ENCODE measurements at places on chromosomes 4 and X.

- no peaks in the 10 kb centered on the region for H3K36me3 ChIP-seq
- H3K27me3 ChIP-seq = no peaks in the 10 kb centered on the region
- no peak for DNase-seq
- no peak overlapping the region for H3K4me3 ChIP-seq
- no peaks in the 10 kb centered on the region for H3K4me1 ChIP-seq
These were observed 357.2 kb upstream of the GATB start for GRCh38 chr4:152117933-152118507.

DNA sequence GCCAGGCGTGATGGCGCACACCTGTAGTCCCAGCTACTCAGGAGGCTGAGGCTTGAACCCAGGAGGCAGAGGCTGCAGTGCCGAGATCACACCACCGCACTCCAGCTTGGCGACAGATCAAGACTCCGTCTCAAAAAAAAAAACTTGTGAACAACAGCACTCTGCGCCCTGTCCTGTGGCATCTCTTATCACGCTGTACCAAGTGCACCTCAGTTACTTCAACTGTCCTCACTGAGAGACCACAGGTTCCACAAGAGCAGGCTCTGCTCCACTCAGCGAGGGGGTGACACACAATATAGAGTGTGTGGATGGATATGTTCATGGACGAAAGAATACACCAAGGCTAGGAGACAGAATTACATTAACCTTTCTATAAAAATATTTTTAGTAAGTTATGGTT, 49.3 kb downstream of the ADGRA3 start:
- H3K27me3 ChIP-seq = no peaks in the 10 kb centered on the region
- no peaks in the 10 kb centered on the region for H3K36me3 ChIP-seq
- no peak for DNase-seq
- peaks cover 13% of the 10 kb centered on the region for H3K4me1 ChIP-seq

- H3K4me1 ChIP-seq = no peaks in the 10 kb centered on the region
- no peaks in the 10 kb centered on the region for H3K36me3 ChIP-seq
- H3K27ac ChIP-seq = no peak overlapping the region
These were observed 83.2 kb upstream of the SCML1 start for GRCh38 chrX:17654116-17654515.

DNA sequence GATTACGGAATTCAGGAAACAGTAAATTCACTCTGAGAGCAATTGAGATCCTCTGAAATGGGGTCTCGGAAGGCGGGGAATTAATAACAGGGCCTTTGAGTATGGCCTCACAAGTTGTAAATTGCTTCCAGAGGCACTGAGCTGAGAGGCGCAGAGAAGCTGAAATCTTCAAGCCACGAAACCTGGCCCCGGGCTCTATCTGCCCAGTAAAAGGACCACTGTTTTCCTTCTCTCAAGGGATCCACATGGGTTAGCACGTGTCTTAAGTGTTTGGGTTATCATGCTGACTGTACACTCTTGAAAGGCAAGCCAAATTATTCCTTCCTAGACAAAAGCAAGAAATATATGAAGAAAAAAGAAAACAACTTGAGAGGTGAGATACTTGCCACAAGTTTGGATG, 1012.9 kb upstream of the FTHL17 start:
- DNase-seq = no peak
- H3K27me3 ChIP-seq = no peaks in the 10 kb centered on the region
- no peak overlapping the region for H3K4me3 ChIP-seq
- H3K4me1 ChIP-seq = no peaks in the 10 kb centered on the region

DNA sequence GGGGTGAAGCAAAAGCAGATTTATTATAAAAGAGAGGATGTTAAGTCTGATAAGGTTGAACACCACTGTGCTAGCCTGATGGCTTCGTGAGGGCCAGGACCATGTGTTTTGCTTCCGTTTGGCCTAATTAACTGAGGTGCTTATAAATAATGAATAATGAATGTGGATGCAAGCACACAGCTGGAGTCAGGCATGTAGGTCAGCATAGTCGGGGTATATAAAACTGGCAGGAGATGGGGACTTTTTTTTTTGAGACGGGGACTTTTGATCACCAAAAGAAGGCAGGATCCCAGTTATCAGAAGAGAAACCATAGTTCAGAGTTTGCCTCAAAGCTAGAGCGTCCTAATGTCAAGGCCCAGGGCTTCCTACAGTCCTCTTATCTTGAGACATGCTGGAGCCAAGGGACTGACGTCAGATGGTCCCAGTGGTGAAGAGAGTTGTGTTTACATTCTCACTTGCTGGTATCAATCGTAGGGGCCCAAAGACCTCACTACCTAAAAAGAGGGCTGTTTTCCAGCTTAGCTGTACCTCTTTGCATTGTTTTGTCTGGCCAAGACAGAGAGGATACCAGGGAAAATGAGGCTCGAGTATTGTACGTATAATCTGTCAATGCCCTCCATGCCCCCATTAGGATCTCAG, 50.4 kb downstream of the RTL9 start:
- H3K27me3 ChIP-seq = no peaks in the 10 kb centered on the region
- H3K36me3 ChIP-seq = no peaks in the 10 kb centered on the region
- no peak for DNase-seq
- H3K4me3 ChIP-seq = no peak overlapping the region

- no peak overlapping the region for H3K27ac ChIP-seq
- peak; percentile 56 for DNase-seq
- H3K36me3 ChIP-seq = no peaks in the 10 kb centered on the region
- H3K4me1 ChIP-seq = no peaks in the 10 kb centered on the region
- no peaks in the 10 kb centered on the region for H3K27me3 ChIP-seq
These were observed 4.7 kb downstream of the RIPPLY1 start for GRCh38 chrX:106898462-106898861.

- peak overlapping the region; percentile 71 for H3K4me3 ChIP-seq
- H3K36me3 ChIP-seq = no peaks in the 10 kb centered on the region
- H3K27ac ChIP-seq = peak overlapping the region; percentile 96
- peak; percentile 83 for DNase-seq
- peaks cover 16% of the 10 kb centered on the region for H3K4me1 ChIP-seq
- H3K27me3 ChIP-seq = no peaks in the 10 kb centered on the region
These were observed 866 bp upstream of the UVSSA start for GRCh38 chr4:1345903-1346780.

GRCh38 chr4:82403725-82404124, 26.5 kb downstream of the HNRNPDL start:
- no peaks in the 10 kb centered on the region for H3K4me1 ChIP-seq
- no peak for DNase-seq
- H3K27ac ChIP-seq = no peak overlapping the region
- H3K36me3 ChIP-seq = no peaks in the 10 kb centered on the region
- H3K27me3 ChIP-seq = no peaks in the 10 kb centered on the region

DNA sequence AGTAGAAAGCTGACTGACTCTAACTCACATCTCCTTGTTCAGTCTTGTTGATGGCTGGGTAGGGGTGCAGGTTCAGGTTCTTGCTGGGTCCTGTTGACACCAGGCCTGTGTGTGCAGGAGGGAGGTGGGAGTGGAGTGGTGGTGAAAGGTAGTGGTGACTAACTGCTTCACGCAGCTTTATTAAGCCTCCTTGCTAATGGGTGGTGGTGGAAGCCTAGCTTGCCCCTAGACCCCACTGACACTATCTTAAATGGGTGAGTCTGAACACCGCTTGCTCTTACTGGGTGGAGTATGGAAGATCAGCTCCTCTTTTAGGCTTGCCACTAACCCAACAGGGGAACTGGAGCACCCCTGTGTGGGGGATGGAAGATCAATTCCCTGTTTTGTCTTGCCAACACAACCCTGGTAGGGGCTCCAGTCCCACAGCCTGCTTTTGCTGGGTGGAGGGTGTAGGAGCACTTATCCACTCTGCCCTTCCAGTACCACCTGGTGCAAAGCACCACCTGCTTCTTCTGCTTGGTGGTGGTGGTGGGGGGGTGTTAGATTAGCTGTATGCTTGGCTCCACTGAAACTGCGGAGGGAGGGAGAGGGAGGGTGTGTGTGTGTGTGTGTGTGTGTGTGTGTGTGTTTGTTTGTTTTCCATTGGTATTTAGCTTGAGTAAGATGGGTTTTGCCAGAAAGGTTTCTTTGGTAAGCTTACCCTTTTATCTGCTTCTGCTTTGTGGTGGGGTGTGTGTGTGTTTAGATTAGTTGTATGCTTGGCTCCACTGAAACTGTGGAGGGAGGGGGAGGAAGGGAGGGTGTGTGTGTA, 25.6 kb downstream of the KDM6A start:
- no peak overlapping the region for H3K4me3 ChIP-seq
- H3K27ac ChIP-seq = no peak overlapping the region
- H3K36me3 ChIP-seq = no peaks in the 10 kb centered on the region
- no peak for DNase-seq

DNA sequence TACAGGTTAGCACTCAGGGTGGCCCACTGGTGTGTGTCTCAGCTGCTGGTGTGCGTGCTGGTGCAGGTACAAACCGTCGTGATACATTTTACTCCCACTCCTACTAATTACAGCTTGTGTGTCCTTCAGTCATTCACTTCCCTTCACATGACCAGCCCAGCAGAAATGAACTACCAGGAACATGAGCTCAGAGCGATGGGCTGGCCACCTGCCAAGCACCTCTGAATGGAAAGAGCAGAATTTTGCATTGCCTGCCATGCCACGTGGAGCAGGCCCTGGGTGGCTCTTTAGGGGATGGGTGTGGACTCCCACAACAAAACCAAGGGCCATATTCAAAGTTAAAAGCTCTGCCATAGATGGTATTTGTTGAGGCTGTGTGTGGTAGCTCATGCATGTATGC, 58.9 kb upstream of the PGM2 start:
- H3K4me3 ChIP-seq = no peak overlapping the region
- no peaks in the 10 kb centered on the region for H3K36me3 ChIP-seq
- H3K27ac ChIP-seq = no peak overlapping the region
- no peaks in the 10 kb centered on the region for H3K27me3 ChIP-seq
- peak; percentile 39 for DNase-seq
- no peaks in the 10 kb centered on the region for H3K4me1 ChIP-seq

GRCh38 chr4:13483768-13484121, 395 bp downstream of the RAB28 start:
- H3K27ac ChIP-seq = peak overlapping the region; percentile 97
- H3K27me3 ChIP-seq = no peaks in the 10 kb centered on the region
- DNase-seq = peak; percentile 70
- H3K4me3 ChIP-seq = peak overlapping the region; percentile 85
- no peaks in the 10 kb centered on the region for H3K36me3 ChIP-seq

- no peaks in the 10 kb centered on the region for H3K27me3 ChIP-seq
- H3K4me3 ChIP-seq = no peak overlapping the region
- DNase-seq = no peak
These were observed 148.6 kb downstream of the GC start for GRCh38 chr4:71635139-71635748.
